ENCODE measurements at places on chromosomes 4 and X.

DNA sequence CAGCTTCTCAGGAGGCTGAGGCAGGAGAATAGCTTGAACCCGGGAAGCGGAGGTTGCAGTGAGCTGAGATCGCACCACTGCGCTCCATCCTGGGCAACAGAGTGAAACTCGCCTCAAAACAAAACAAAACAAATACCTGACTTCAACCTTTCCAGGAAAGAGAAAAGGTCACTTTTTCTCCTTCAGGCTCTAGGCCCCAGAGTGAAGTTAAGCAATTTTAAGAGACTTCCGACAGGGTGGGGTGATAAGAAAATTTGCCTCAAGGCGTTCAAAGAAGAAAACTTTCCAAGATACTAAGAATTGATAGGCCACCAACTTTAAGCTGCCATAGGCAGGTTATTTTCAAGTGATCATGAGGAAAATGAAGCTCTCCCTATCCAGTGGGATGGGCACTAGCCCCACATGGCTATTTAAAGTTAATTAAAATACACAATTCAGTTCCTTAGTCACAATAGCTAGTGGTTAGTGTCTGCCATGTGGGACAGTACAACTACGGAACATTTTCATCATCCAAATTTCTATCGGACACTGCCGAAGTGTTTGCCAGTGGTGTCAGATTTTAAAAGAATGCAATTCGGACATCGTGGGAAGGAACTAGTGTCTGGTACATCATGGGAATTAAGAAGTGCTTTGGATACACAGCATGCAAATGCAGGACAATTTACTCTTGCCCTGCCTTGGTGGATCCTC, 33.0 kb downstream of the SMS start:
- H3K36me3 ChIP-seq: no peaks in the 10 kb centered on the region
- H3K27ac ChIP-seq: peak overlapping the region; percentile 61
- peaks cover 10% of the 10 kb centered on the region for H3K4me1 ChIP-seq
- no peaks in the 10 kb centered on the region for H3K27me3 ChIP-seq

- peaks cover 13% of the 10 kb centered on the region for H3K36me3 ChIP-seq
- H3K27ac ChIP-seq: no peak overlapping the region
- no peak for DNase-seq
- no peaks in the 10 kb centered on the region for H3K27me3 ChIP-seq
- H3K4me3 ChIP-seq: no peak overlapping the region
These were observed 27.6 kb downstream of the ANXA5 start for GRCh38 chr4:121669163-121669550.

DNA sequence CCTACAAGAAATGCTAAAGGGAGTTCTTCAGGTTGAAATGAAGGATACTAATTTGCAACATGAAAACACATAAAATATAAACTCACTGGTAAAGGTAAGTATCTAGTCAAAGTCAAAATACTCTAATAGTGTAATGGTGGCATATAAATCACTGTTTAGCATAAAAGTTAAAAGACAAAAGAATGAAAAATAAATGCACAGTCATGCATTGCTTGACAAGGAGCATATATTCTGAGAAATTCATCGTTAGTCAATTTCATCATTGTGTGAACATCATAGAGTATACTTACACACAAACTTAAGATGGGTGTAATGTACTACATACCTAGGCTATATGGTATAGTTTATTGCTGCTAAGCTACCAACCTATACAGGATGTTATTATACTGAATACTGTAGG, 194.4 kb upstream of the PDE5A start:
- H3K27me3 ChIP-seq: no peaks in the 10 kb centered on the region
- H3K4me1 ChIP-seq: no peaks in the 10 kb centered on the region
- no peak overlapping the region for H3K4me3 ChIP-seq
- DNase-seq: no peak
- no peak overlapping the region for H3K27ac ChIP-seq

DNA sequence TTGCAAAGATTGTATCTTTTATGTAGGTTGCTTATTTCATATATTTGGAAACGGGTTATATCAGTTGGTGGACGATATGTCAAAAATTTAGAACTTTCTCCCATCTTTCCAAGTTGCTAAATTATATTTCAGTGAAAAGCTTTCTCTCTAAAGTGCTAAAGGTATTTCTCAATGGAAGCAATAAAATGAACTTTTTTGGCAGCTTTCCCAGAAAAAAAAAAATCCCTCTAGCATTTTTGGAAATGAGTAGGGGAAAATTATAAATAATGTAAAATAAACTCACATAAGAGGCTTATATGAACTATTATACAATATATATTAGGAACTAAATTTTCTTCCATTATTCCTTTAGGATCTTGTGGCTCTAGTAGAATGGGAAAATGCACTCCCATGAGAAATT, 152.2 kb downstream of the GRID2 start:
- no peaks in the 10 kb centered on the region for H3K36me3 ChIP-seq
- H3K4me3 ChIP-seq: no peak overlapping the region
- no peak for DNase-seq
- H3K27ac ChIP-seq: no peak overlapping the region
- no peaks in the 10 kb centered on the region for H3K4me1 ChIP-seq
- H3K27me3 ChIP-seq: no peaks in the 10 kb centered on the region

DNA sequence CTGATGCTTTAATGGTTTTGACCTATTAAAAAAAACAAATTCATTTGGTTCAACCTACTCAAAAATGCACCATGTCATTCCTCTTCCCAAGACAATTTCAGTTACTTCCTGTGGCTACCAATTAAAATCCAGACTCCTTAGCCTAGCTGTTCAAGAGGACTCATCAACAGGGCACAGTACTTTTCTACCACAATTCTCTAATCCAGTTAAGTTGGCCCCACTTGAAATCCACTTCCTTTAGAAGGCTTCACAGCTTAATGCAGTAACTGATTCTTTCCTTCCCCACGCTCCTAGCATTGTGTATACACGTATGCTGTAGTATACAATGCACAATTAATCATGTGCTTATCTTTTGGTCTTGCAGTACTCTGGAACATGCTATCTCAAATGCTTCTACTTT, 129.8 kb downstream of the UGT8 start:
- H3K4me3 ChIP-seq: no peak overlapping the region
- no peaks in the 10 kb centered on the region for H3K4me1 ChIP-seq
- no peaks in the 10 kb centered on the region for H3K27me3 ChIP-seq
- H3K27ac ChIP-seq: no peak overlapping the region
- no peaks in the 10 kb centered on the region for H3K36me3 ChIP-seq

GRCh38 chr4:41541687-41542094, 3.7 kb downstream of the LIMCH1 start:
- DNase-seq: no peak
- H3K4me3 ChIP-seq: no peak overlapping the region
- no peak overlapping the region for H3K27ac ChIP-seq
- no peaks in the 10 kb centered on the region for H3K36me3 ChIP-seq

DNA sequence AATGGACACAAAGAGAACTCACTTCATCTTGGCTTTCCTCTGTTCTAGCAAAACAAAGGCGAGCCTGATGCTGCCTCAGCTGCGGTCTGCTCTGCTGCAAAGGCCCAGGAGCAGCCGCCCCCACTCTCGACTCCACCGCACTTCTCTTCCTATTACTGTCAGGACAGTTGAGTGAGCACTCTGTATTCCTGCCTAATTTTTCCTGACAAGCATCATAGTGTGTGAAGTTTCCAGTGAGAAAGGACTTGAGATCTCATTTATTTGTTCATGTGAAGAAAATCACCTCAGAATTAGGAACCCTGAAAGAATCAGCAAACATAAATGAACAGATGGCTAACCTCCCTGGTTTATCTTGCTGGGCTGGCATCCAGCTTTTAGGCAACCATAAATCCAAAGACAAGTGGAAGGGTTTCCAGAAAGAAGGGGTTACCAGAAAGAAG, 15.6 kb downstream of the SCARB2 start:
- peaks cover 19% of the 10 kb centered on the region for H3K4me1 ChIP-seq
- H3K27me3 ChIP-seq: no peaks in the 10 kb centered on the region
- H3K4me3 ChIP-seq: no peak overlapping the region
- H3K27ac ChIP-seq: no peak overlapping the region

- H3K4me1 ChIP-seq: no peaks in the 10 kb centered on the region
- no peak for DNase-seq
- no peak overlapping the region for H3K27ac ChIP-seq
- H3K36me3 ChIP-seq: no peaks in the 10 kb centered on the region
These were observed 335.4 kb downstream of the UNC5C start for GRCh38 chr4:95213366-95213765.

DNA sequence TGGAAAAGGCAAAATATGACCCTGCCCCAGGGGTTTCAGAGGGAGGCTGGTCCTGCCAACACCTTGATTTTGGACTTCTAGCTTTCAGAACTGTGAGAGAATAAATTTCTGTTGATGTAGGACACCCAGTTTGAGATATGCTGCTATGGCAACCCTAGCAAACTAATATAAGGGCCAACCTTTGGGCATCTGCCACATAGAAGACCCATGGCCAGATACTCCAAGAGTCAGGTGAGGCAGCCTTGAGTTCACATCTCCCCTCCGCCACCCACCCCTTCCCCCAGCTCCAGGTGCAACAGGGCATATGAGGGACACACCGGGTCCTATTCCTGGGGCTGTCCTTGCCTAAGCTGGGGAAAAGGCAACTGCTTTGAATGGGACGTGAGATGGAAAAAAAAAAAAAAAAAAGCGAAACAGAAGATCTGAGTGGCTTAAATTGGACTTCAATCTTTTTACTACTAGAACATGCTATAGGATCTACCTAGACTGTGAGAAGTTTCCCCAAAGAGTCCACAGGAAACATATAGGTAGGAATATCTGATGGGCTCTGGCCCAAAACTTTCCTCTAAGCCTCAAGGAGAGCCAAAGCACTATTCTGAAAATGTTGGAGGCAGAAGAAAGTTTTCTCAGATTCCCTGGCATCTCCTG, 56.5 kb upstream of the PROM1 start:
- no peaks in the 10 kb centered on the region for H3K4me1 ChIP-seq
- no peak overlapping the region for H3K27ac ChIP-seq
- H3K4me3 ChIP-seq: no peak overlapping the region
- H3K27me3 ChIP-seq: no peaks in the 10 kb centered on the region
- DNase-seq: no peak

DNA sequence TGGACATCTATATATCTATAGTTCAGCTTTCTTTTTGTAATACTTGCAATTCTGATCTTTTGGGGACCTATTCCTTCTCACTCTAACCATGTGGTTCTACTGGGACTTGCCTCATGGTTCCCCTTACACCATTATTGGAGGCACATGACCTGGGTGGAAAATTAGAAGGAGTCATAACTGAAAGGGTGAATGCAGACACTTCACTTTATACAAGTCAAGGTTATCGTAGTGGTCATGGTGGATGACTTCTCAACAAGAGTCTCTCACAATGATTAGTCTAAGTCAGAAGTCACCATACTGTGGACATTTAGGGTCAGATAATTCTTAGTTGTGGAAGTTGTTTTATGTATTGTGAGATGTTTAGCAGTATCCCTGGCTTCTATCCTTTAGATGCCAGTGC, 10.5 kb upstream of the EIF4E start:
- no peak for DNase-seq
- no peak overlapping the region for H3K4me3 ChIP-seq
- H3K27ac ChIP-seq: no peak overlapping the region
- H3K4me1 ChIP-seq: no peaks in the 10 kb centered on the region
- no peaks in the 10 kb centered on the region for H3K27me3 ChIP-seq

DNA sequence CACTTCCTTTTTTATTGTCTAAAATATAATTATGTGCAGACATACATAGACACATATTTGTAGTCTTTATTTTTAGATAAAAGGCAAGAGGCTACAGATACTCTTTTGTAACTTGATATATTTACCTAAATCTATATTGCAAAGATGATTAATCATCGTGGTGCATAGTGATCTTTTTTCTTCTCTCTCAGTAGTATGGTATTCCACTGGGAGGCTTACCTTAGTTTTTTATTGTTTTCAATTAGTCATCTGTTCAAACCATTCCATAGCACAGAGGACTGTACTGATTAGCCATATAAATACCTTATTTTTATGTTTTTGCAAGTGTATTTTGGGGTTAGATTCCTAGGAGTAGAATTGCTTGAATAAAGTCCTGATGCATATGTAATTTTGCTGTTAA, 619.7 kb downstream of the GRXCR1 start:
- no peaks in the 10 kb centered on the region for H3K27me3 ChIP-seq
- H3K36me3 ChIP-seq: no peaks in the 10 kb centered on the region
- no peaks in the 10 kb centered on the region for H3K4me1 ChIP-seq
- DNase-seq: no peak
- no peak overlapping the region for H3K27ac ChIP-seq

- H3K27ac ChIP-seq: no peak overlapping the region
- no peaks in the 10 kb centered on the region for H3K36me3 ChIP-seq
- no peaks in the 10 kb centered on the region for H3K27me3 ChIP-seq
- DNase-seq: no peak
- H3K4me3 ChIP-seq: no peak overlapping the region
- no peaks in the 10 kb centered on the region for H3K4me1 ChIP-seq
These were observed 165.8 kb upstream of the CYSLTR1 start for GRCh38 chrX:78493180-78493579.

- DNase-seq: no peak
- H3K4me1 ChIP-seq: peaks cover 55% of the 10 kb centered on the region
- H3K27ac ChIP-seq: peak overlapping the region; percentile 20
- H3K4me3 ChIP-seq: no peak overlapping the region
These were observed 7.0 kb downstream of the HERC3 start for GRCh38 chr4:88599298-88599697.

DNA sequence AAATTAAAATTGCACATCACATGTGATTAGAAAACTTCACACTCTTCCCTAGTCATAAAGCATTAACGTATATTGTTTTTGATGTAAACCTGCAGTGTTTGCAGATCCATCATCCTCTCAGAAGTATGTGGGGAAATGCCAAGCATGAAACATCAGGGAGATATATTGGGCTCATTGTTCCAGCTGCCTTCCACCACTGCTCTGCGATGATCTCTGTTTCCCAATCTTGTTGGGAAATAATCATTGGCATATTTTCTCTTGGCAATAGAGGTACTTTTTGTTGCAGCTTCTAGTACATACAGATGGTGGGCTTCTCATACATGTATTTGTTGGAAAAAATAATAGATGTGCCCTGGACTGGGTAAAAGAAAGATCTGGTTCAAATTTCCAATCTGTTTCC, 466.3 kb upstream of the HS3ST1 start:
- no peaks in the 10 kb centered on the region for H3K36me3 ChIP-seq
- DNase-seq: no peak
- H3K4me1 ChIP-seq: no peaks in the 10 kb centered on the region
- no peaks in the 10 kb centered on the region for H3K27me3 ChIP-seq
- H3K27ac ChIP-seq: no peak overlapping the region

DNA sequence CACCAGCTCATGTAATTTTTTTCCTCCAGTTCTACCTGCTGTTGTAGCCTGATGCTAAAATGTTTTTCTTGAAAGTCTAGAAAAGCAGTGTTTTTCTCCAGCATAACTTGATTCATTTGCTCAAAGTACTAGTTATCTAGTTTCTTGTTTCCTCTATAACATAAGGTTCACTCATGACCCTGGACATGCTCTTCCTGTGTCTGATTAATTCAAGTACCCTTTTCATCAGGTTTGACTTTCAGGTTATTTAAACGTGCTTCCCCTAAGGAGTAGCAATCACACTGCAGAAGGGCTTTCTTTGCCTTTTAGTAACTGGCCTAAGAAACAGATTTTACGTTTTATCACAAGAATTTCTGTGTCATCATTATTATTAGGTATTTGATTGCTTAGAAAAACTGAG, 66.8 kb upstream of the EGFL6 start:
- H3K36me3 ChIP-seq: no peaks in the 10 kb centered on the region
- H3K27me3 ChIP-seq: no peaks in the 10 kb centered on the region
- H3K4me1 ChIP-seq: no peaks in the 10 kb centered on the region

Data from naive thymus-derived CD4-positive, alpha-beta T cell (primary cell).